Stimulated activated CD8-positive, alpha-beta memory T cell treated with anti-CD3 and anti-CD28 coated beads, Interleukin-4, amount 100 ng/mL, for 24 hours (primary cell): ENCODE measurements at places on chromosomes 6 and 20.

DNA sequence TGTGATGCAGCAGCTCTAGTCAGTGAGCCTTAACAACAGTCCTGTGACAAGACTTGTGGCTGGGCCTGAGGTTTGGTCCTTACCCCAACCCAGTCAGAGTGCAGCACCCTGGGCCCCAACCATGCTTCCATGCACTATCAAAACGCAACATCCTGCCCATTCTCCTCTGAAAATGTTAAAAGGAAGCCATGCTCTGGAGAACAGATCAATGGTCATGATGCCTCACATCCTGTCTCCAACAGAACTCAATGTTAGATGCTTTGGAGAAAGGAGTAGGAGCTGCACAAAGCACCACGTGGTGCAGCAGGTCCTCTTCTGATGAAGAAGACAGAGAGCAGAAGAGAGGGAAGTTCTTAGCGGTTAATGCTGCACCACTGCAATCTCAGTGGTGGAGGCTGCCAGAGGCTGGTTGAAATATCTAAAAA lies 41.9 kb downstream of the TRAM2 start:
- no peak for DNase-seq

DNA sequence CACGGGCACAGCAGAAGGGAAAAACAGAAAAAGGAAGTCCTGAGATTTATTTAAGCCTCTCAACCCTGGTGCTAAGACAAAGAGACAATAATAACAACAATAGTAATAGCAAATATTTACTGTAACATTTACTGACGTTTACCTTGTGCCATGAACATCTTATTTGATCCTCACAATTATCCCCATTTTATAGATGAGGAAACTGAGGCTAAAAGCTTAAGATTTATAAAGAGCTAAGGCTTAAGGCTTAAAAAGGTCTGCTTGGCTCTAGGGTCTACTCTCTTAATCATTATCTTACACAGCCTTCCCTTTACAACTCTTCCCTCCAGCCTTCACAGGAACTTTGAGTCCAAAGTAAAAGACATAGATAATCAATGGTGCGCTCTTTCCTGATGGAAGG lies 3.3 kb downstream of the WFDC3 start:
- no peak for DNase-seq

- DNase-seq: no peak
Measured at GRCh38 chr20:48489046-48489463, 338.7 kb downstream of the PREX1 start.

GRCh38 chr20:24737212-24737850 lies 211.7 kb upstream of the CST7 start:
- no peak for DNase-seq

DNA sequence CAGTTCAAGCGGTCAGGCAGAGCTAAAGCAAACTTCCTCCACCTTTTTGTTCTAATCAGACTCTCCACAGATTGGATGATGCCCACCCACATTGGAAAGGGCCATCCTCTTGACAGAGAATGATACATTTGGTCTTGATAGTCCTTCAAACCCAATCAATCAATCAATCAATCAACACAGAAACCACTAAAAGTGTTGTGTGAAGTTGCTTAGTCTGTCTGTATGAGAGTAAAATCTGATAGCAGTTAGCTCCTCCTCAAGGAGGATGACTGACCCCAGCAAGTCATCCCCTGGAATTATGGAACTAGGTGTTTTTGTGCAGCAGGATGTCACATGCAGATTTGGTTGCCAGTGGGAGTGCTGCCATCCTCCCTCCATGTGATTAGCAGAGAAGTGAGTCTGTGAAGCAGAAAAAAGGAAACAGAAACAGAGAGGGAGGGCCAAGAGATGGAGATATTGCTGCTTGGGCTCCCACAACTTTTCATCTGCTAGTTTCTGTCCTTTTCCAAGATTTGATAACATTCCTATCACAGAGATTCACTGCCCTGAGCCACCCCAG lies 32.0 kb upstream of the SSTR4 start:
- no peak for DNase-seq

DNA sequence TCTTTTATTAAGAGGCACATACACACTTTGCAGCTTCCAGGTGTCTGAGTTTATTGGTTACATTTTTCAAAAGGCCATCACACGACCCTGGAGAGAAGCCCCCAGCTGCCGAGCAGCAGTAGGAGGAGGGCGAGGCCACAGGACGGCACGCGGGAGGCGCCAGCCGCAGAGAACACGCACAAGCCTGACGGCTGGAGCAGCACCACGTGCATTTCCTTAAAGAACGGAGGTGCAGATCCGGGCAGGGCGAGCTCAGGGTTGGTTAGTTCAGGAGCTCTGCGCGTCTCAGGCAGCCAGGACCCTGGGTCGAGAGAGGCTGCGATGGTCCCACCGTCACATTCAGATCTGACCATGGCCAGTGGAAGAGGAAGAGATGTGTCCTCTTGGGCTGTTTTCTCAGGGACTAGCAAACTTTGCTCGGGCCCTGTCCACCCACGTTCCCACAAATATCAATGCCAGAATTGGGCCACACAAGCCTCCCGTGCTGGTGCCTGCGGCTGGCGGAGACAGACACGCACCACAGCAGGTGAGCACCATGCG lies 121.4 kb upstream of the AFDN start:
- DNase-seq: no peak

DNA sequence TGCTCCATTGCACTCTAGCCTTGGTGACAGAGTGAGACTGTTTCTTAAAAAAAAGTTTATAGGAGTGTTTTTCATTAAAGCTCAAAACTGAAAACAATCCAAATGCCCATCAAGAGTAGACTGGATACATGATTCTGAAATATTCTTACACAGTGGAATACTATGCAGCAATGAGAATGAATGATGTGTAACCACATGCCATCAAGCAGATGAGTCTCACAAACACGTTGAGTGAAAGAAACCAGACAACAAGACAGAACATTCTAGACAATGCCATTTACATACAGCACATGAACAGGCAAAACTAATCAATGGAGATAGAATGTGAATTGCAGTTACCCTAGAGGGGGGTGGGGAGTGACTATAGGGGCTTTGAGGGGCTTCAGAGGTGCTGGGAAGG lies 72.4 kb downstream of the TOX2 start:
- no peak for DNase-seq

- DNase-seq: no peak
Measured at GRCh38 chr6:169881398-169881797, 130.0 kb downstream of the ERMARD start.

DNA sequence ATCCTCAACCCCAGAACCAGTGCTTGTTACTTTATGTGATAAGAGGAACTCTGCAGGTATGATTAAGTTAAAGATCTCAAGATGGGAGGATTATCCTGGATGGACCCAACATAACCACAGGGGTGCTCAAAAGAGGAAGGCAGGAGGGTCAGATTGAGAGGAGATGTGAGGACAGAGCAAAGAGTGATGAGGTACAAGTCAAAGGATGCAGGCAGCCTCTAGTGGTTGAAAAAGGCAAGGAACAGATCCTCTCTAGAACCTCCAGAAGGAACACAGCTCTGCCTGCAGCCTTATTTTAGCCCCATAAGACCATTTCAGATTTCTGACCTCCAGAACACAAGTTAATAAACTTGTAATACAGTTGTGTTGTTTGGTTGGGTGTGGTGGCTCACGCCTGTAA lies 41.2 kb downstream of the PDSS2 start:
- no peak for DNase-seq

GRCh38 chr6:66556936-66557335 lies 849.9 kb upstream of the EYS start:
- no peak for DNase-seq

DNA sequence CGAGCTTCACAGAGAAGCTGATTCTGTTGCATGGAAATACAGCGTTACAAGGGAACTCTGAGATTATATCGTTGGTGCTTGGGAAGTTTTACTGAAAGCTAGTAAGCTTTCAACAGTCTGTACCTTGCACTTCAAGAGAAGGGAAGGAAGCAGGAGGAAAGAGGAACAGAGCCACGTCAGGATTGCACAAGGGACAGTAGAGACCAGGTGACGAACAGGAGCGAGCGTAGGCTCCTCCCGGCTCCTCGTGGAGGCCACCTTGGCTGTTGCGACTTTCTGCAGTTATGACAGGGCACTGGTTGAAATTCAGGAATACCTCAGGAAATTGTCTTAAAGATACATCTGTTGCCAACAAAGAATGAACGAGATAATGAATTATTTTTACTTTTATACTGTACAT lies 18.8 kb downstream of the RTF2 start:
- no peak for DNase-seq

GRCh38 chr6:82006027-82006738 lies 241.4 kb downstream of the IBTK start:
- no peak for DNase-seq

GRCh38 chr20:32391003-32391402 lies 32.9 kb downstream of the ASXL1 start:
- no peak for DNase-seq

GRCh38 chr20:53901064-53901463 lies 169.3 kb downstream of the BCAS1 start:
- no peak for DNase-seq

DNA sequence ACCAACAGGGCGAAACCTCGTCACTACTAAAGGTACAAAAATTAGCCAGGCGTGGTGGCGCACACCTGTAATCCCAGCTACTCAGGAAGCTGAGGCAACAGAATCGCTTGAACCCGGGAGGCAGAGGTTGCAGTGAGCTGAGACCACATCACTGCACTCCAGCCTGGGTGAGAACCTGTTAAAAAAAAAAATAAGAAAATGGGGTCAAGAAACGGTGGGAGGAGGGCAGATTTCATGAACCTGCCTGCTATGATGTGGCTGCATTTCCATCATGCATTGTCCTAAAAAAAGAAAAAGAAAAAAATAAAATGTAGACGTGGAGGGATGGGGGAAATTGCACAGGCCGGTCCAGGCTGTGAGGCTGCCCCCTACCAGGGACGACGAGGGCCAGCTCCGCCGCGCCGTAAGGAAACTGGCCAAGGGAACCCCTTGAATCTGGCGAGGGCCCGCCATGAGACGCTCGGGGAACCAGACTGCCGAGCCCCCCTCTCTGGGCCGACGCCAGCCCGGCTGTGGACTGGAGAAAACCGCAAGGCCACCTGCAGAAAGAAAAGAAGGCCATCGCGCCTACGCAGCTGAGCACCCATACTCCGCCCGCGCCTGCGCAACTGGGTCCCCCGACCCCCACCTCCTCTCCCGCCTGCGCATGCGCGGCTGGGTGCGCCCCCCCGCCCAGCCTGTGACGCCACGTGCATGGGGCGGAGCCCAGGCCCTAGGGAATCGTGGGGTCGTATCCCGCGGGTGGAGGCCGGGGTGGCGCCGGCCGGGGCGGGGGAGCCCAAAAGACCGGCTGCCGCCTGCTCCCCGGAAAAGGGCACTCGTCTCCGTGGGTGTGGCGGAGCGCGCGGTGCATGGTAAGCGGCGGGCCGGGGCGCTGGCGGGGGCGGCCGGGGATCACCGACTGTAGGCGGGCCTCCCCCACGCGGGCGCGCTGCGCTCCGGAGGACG lies at the start of gene ENTPD6:
TSS of gene ENTPD6 (plus strand) at position 699 of the 948 bp plus-strand sequence. CDS start 10,825 bp downstream, outside the sequence.
- DNase-seq: peak; percentile 89

GRCh38 chr6:3523271-3523670 lies 66.4 kb upstream of the SLC22A23 start:
- no peak for DNase-seq

GRCh38 chr20:1173698-1174097 lies 11.1 kb downstream of the TMEM74B start:
- no peak for DNase-seq

GRCh38 chr20:33282991-33283555 lies at the start of gene BPIFB1:
TSS of gene BPIFB1 (plus strand) at chr20:33283214. CDS start at chr20:33286074, 2,860 bp downstream.
- no peak for DNase-seq

GRCh38 chr6:163999475-164000125 lies 585.1 kb downstream of the QKI start:
- no peak for DNase-seq

DNA sequence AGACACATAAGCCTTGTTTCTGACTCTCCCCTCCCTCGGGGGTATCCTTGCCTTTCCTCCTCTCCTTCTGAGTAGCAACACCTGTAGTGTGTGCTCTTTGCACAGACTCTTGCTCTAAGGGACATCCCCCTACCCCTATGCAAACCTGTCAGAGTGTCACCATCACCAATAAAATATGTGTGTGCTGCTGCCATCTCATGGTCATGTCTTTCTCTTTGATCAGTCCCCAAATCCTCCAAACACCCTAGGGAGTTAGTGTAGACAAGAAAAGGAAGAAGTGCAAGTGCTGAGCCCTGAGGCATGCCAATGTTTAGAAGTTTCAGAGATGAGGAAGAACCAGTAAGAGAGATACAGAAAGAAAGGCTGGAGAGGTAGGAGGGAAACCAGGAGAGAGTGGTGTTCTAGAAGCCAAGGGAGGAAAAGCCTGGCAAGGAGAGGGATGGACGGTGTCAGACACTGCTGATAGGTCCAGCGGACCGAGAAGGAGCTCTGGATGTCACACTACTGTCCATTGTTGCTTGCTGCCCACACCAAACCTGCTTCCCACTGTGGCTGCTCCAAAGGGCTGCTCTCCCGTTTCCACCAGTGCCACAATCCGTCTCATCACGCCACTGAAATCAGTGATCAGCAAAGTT lies 16.4 kb downstream of the TRMT6 start:
- DNase-seq: no peak

DNA sequence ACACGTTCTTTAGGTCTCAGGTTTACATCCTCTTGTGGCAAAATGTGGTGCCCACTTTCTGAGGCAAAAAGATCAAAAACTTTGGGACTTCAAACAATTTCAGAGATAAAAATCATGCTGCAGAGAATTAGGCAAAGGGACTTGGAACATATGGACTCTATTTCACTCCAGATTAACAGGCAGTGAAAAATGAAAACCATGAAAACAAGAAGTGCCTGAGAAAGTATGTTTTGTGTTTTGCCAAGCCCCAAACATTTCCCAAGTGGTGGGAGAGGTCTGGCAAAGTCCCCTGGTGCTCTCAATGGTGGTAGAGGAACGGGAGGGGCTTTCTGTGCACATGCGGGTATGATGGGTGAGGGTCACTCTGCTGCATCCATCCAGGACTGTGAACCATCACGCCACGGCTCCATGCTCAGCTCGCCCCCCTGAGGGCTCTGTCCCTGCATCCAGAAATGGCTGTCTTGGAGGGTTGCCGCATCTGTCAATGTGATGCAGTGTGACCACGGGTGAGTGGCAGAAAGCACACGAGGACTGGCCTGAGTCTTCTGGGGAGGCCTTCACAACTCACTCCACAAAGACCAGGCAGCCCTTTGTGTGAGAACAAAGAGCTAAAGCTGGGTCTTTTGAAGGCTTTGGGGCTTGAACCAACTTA lies 43.2 kb upstream of the TBC1D7 start:
- no peak for DNase-seq

DNA sequence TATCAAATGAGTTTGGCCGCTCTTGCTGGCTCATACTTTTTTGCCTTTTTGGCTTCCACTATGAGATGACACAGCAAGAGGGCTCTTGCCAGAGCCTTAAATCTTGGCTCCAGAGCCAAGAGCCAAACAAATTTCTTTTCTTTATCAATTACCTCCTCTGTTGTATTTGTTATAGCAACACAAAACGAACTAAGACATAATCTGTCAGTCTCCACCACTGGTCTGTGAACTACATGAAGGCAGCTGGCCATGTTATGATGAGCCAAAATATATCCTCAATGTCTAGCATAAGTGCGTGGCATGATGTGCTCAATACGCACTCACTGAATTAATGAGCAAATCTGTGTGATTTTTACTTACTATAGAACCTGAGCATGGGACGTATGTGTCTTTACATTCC lies 220.0 kb upstream of the ZNF217 start:
- no peak for DNase-seq
